ENCODE measurements at places on chromosomes 2 and 18.

GRCh38 chr2:201363857-201364560 is 6.9 kb upstream of the FLACC1 start:
- peak; percentile 40 for DNase-seq

- DNase-seq: no peak
Measured at GRCh38 chr2:191171708-191172355, 21.0 kb upstream of the STAT4 start.

DNA sequence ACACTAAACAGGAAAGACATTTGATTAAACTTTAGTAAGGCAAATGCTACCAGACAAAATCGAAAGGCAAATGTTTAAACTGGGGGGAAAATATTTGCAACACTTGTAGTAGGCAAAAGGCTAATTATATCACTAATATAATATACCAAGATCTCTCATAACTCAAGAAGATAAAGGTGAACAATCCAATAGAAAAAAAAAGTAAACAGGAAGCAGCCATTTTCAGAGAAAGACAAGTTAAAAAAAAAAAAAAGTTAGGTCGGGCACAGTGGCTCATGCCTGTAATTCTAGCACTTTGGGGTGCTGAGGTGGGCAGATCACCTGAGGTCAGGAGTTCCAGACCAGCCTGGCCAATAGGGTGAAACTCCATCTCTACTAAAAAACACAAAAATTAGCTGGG is 4.4 kb upstream of the ACTG2 start:
- no peak for DNase-seq

DNA sequence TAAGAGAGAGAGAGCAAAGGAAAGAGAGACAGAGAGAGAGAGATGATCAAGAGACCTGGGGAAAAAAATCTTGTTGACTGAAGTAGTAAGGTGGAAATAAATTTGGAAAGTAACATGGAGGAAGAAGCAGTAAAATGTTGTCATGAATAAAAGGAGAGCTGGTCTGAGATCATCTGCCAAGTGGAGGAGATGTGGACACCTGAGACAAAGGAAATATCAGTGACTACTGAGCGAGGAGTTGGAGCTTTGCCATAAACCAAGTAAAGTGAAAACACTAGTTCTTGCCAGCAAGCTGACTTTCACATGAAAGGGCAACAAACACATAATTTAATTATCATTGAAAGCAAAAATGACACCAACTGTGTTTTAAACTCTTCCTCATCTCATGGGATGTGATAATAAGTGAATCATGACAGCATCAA is 49.0 kb upstream of the DSG1 start:
- DNase-seq: no peak

DNA sequence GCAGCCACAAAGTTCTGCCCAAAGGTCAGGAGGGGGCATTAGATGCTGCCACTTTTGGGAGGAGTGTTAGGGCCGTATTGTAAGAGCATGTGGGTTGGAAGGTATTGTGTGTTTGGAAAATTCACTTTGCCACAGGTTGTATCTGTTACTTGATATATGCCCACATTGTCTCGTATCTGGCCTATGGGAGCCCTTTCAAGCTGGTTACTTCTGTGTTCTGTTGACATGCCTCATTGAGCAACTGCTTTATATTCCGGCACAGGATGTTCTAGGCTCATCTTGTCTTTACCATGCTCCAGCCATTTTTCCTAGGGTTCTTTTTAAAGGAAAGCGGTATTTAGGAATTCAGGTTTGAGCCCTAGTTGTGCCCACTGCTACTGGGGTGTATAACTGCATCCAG is 6.0 kb downstream of the ADNP2 start:
- no peak for DNase-seq

DNA sequence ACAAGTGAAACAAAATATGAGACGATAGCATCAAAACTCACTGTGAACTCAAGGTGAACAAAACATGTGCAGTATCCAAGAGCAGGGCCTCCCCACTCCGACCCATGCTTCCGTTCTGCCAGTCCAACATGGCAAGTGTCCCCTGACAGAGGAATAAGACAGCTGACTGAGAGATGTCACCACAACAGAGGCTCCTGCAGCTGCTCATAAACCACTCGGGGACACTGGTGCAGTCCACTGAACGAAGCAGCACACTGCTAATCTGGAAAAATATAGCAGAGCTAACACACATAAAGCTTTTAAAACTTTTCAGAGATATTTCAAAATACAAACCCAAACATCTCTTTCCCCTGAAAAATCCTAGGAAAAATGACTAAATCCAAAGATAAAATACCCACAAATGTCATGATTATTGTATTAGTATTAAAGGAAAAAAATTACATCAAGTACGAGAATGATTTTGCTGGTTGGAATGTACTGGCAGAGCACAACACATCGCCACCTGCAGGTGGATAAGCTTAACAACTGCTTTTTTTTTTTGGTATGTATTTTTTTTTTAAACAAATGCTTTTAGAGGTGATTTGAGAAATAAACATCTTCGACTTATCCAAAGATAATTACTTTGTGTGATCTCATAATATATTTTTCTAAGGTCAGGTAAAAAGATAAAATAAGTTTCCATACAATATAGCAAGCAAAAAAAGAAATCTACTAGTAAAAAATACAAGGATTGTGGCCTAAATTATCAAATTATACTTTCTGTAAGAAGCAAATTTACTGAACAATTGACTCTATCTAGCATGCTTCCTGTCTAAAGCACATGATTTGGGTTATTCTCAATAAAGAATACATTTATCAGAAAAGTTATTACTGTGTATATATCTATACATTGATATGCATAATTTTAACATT is 18.6 kb downstream of the THADA start:
- no peak for DNase-seq

- DNase-seq: no peak
Measured at GRCh38 chr2:190410166-190410565, 2.0 kb downstream of the MFSD6 start.

- DNase-seq: no peak
Measured at GRCh38 chr18:46398625-46399024, 258.4 kb downstream of the LOXHD1 start.

DNA sequence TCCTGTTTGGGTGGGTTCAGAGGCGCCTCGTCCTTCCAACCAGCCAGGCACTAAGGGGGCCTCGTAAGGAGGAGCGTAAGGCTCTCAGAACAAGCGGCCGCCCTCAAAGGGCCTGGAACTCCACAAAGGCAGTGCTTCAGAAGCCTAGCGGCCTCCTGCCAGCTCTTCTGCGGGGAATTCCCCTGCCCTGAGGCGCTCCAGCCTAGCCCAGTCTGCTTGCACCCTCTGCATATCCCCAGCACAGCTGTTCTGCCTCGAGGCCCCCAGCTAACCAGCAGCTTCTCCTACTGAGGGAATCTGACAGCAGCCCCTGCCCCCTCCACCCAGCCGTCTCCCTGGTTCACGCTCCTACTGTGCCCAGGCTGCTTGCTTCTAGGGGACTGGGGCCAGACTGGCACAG is 265.9 kb downstream of the TFCP2L1 start:
- DNase-seq: no peak

- no peak for DNase-seq
Measured at GRCh38 chr2:24085200-24085489, 511 bp upstream of the TP53I3 start.

DNA sequence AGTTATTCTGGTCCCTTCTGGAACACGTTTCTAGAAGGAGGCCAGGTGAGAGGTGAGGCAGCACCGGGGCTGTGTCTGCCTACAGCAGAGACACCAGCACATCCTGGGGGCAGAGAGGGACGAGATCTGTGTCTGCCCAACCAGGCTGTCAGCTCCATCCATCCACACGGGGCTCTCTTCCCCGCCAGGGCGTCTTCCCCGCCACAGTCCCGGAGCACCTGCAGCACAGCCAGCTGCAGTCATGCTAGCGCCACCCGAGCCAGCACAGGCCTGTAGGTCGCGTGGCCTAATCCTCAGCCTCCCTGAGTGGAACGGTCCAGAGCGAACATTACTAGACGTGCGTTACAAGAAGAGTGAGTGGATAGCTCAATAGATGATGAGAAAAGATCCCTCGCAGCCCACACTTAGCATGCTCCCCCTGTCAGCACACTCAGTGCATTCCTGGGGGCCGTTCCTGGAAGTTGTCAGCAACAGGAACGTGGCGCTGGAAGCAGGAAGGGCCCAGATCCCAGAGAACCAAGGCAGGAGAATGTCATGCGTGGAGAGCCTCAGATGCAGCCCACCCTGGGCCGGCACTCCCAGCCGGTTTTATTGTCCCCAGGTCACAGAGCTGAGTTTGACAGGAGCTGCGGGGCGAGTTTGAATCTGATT is 179.0 kb downstream of the TWIST2 start:
- DNase-seq: no peak

GRCh38 chr2:173288561-173288960 is 66.1 kb upstream of the CDCA7 start:
- DNase-seq: no peak

- DNase-seq: no peak
Measured at GRCh38 chr18:64993695-64994094, 757.1 kb upstream of the CDH7 start.

- DNase-seq: no peak
Measured at GRCh38 chr2:179555691-179556283, 291.2 kb upstream of the SESTD1 start.

DNA sequence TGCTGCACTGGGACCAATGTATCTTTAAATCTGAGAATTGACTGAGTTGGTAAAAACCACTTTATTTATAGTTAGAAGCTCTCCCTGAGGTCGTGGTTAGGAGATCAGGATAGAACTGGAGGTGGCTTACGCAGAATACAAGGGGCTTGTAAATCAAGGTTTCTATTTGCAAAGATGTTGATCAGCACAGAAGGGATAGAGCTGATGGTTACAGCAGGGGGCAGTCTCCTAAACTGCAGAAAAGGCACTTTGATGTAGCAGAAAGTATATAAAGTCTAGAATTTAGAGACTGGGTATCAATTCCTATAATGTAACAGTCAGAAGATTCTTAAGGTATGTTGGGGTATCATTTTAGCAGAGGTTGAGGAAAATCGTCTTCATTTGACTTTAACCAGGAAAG is 25.2 kb upstream of the ACVR1 start:
- DNase-seq: peak; percentile 13

DNA sequence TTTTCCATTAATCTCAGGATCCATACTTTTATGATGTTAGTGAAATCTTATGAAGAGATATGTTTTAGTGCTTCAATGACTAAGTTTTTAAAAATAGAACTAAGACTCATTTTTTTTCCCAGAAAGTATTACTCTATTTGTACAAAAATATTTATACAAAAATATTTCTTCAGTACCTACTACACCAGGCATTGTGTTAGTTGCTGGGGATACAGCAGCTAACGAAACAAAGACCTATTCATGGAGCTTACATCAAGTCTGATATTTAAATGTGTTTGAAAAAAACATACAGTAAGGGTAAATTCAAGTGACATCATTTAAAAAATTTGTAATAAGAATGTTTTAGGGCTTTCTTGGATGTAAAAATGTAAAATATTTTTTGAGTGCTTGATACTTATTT is 11.6 kb downstream of the VAPA start:
- no peak for DNase-seq

DNA sequence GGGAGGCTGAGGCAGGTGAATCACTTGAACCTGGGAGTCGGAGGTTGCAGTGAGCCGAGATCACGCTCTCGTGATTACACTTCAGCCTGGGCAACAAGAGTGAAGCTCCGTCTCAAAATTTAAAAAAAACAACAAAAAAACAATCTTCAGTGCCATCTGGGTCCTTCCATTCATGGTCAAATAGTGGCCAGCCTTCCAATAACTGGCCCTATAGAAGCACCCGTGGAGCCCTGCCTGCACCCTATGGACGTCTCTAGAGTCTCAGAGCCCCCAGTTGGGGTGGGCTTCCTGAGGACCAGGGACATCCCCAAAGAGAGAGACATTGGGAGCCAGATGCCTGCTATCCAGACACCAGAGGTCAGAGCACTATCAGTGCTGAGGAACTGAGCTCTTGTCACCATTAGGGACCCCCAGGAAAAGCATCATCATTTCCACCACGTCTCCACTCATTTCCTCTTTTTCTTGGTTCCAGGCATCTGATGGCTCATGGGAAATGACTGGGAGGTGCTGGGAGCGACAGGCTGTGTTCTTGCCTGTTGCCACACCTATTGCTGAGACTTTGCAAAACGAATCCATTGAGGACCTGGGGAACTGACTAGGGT is 9.4 kb downstream of the NEU2 start:
- DNase-seq: no peak

GRCh38 chr2:187819624-187820023 is 265.4 kb upstream of the TFPI start:
- no peak for DNase-seq

DNA sequence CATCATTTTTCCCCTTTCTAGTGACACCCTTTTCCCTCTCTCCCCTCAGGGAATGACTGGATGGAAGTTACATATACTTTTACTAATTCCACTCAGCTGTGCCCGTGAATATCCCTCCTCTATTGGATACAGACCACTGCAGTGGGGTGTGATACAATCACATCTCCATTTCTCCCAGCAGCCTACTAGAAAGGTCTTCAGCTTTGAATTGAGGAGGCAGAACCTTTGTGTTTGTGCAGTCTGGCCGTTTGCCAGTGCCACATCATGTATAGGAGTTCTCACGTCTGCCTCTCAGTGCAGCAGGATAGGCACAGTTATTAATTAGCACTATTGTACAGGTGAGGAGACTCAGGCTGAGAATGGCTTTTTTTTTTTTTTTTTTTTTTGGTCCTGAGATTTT is 16.4 kb downstream of the TNFRSF11A start:
- no peak for DNase-seq

All from mucosa of descending colon (tissue), 3 donors.